ENCODE measurements at places on chromosomes 5 and 9.

DNA sequence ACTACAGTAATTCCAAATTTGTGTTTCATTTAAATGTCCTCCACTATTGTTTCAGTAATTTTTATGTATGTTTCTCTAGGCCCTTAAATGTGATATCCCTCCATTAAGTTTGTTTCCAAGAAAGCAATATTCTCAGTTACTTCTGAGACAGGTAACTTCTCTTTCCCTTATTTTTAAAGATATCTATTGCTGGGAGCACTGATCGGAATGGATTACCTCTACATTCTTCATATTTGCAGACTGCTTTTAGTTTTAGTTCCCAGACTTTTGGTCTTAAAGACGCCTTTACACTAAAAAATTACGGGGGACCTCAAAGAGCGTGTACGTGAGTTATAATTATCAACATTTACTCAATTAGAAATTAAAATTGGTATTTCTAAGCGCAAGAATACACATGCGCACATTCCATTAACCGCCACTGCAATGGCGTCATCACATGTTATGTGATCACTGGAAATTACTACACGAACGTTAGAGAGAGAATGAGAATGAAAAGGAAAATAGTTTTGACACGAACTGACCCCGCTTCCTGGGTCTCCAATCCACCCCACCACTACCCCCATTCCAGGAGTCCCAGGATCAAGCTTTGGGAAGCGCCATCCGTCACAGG, 519 bp upstream of the RAD50 start:
- DNase-seq: no peak

DNA sequence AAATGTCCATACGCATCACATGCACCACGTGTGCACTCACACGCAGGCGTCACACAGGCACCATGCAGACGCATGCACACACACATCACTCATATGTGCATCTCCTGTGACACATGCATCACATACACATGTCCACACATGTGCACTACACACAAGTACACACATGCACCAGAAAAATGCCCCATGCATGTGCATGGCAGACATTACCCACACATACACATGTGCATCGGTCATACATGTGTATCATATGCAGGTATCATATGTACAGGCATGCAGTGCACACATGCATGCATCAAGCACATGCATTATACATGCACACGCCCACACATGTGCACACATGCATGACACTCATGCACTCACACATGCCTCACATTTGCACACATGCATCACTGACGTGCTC, 26.1 kb downstream of the ADAMTS2 start:
- no peak for DNase-seq

GRCh38 chr5:157540707-157541446, 34.7 kb downstream of the ADAM19 start:
- DNase-seq: no peak

- DNase-seq: no peak
Measured at GRCh38 chr5:176775409-176775808, 35.0 kb upstream of the UNC5A start.

- DNase-seq: no peak
Measured at GRCh38 chr9:107016383-107016782, 153.4 kb downstream of the ZNF462 start.

DNA sequence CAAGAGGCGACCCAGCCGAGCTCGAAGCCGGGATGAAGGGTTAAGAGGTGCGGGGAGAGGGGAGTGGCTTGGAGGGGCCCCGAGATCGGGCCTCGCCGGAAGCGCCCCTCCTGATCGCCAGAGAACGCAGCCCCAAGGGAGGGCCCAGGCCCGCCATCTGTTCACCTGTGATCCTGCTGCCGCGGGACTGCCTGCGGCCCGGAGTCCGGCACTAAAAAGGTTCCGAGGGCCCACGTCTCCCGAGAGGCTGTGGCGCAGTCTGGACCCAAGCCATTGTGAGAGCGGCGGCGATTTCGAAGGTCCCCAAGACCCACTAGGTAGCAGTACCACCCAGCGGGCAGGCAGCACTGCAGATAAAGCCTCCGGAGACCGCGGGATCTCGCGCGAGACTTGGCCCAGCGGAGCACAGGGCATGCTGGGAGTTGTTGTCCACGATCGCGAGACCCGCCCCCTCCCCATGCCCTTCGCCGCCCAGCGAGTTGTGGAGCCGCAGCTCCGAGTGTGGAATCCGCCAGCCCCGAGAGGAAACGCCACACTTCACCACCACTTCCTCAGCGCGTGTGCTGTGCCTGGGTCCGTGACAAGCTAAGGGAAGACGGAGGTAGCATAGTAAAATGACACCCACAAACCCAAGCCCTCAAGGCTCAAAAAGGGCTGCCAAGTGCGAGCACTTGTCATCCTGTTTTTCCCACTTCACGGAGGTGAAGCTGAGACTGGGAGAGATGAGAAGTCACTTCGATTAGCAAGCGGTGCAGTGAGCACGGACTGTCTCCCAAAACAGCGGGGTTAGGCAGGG, at the start of gene KIAA1191:
TSS of gene KIAA1191 (minus strand) at position 328 of the 796 bp plus-strand sequence. CDS start 2,256 bp downstream, outside the sequence.
- DNase-seq: peak; percentile 92

GRCh38 chr9:137836151-137836830, 41.3 kb upstream of the CACNA1B start:
- DNase-seq: no peak

Measured in naive thymus-derived CD4-positive, alpha-beta T cell (primary cell).